ENCODE measurements at places on chromosomes 6 and 20. TPM values are rescaled to one million over a fixed set of nuclear protein-coding genes. Genes with fewer than 3 reads are reported as not detected.

GRCh38 chr20:56575157-56575556 is 42.1 kb downstream of the FAM209B start:
- H3K4me3 ChIP-seq, result no peak overlapping the region
- H3K36me3 ChIP-seq, result no peaks in the 10 kb centered on the region
- no peaks in the 10 kb centered on the region for H3K27me3 ChIP-seq
- DNase-seq, result no peak
- H3K27ac ChIP-seq, result no peak overlapping the region

GRCh38 chr6:33716890-33717632 is 5.6 kb upstream of the UQCC2 start:
- peaks cover 4% of the 10 kb centered on the region for H3K4me1 ChIP-seq
- no peaks in the 10 kb centered on the region for H3K36me3 ChIP-seq
- DNase-seq, result no peak
- no peak overlapping the region for H3K27ac ChIP-seq
- no peak overlapping the region for H3K4me3 ChIP-seq

- peaks cover 22% of the 10 kb centered on the region for H3K4me1 ChIP-seq
- no peak overlapping the region for H3K4me3 ChIP-seq
- peak; percentile 51 for DNase-seq
- H3K27ac ChIP-seq, result no peak overlapping the region
Observed at GRCh38 chr6:42532038-42532669, 31.7 kb upstream of the UBR2 start.

Gene TTLL9
- total RNA-seq, result 19.1 TPM

GRCh38 chr6:164015088-164015484 is 600.6 kb downstream of the QKI start:
- no peak for DNase-seq
- H3K4me1 ChIP-seq, result no peaks in the 10 kb centered on the region
- H3K27me3 ChIP-seq, result no peaks in the 10 kb centered on the region
- no peak overlapping the region for H3K27ac ChIP-seq
- H3K4me3 ChIP-seq, result no peak overlapping the region
- no peaks in the 10 kb centered on the region for H3K36me3 ChIP-seq

Gene MDFI
- total RNA-seq, result 16.0 TPM

Gene PSORS1C1
- 28.0 TPM for total RNA-seq

Gene NKX2-2
- 0.16 TPM for total RNA-seq

DNA sequence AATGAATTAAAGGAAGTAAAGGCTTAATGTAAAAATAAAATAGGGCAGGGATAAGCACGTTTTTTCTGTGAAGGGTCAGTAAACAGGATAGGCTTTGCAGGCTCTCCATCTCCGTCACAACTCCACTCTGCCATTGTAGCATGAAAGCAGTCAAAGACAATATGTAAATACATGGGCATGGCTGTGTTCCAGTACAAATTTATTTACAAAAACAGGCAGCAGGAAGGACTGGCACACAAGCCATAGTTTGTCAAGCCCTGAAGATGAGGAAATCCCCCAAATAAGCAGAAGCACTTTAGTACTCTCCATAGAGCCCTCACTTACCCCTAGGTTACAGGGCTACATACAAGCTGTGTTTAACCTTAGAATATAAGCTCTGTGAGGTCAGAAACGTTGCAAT is 8.9 kb upstream of the FBXO9 start:
- H3K4me3 ChIP-seq, result no peak overlapping the region
- DNase-seq, result no peak
- H3K27ac ChIP-seq, result no peak overlapping the region
- no peaks in the 10 kb centered on the region for H3K27me3 ChIP-seq
- no peaks in the 10 kb centered on the region for H3K36me3 ChIP-seq
- peaks cover 27% of the 10 kb centered on the region for H3K4me1 ChIP-seq

- DNase-seq, result no peak
- no peak overlapping the region for H3K4me3 ChIP-seq
- peaks cover 5% of the 10 kb centered on the region for H3K4me1 ChIP-seq
- H3K36me3 ChIP-seq, result no peaks in the 10 kb centered on the region
- H3K27me3 ChIP-seq, result no peaks in the 10 kb centered on the region
Observed at GRCh38 chr20:23320317-23320716, 30.3 kb upstream of the NXT1 start.

Gene DDX43
- 26.0 TPM for total RNA-seq

Gene MYO6
- total RNA-seq, result 75.3 TPM

GRCh38 chr6:24927277-24927955 is 8.3 kb downstream of the RIPOR2 start:
- H3K27ac ChIP-seq, result no peak overlapping the region
- H3K36me3 ChIP-seq, result no peaks in the 10 kb centered on the region
- no peak for DNase-seq

- no peaks in the 10 kb centered on the region for H3K4me1 ChIP-seq
- no peaks in the 10 kb centered on the region for H3K36me3 ChIP-seq
- no peak for DNase-seq
Observed at GRCh38 chr20:57953638-57954037, 243.8 kb upstream of the PMEPA1 start.

Gene RAD21L1
- 13.7 TPM for total RNA-seq

- no peaks in the 10 kb centered on the region for H3K36me3 ChIP-seq
- H3K4me3 ChIP-seq, result no peak overlapping the region
- H3K4me1 ChIP-seq, result peaks cover 13% of the 10 kb centered on the region
- H3K27me3 ChIP-seq, result no peaks in the 10 kb centered on the region
Observed at GRCh38 chr6:105901583-105901982, 184.6 kb upstream of the PRDM1 start.

DNA sequence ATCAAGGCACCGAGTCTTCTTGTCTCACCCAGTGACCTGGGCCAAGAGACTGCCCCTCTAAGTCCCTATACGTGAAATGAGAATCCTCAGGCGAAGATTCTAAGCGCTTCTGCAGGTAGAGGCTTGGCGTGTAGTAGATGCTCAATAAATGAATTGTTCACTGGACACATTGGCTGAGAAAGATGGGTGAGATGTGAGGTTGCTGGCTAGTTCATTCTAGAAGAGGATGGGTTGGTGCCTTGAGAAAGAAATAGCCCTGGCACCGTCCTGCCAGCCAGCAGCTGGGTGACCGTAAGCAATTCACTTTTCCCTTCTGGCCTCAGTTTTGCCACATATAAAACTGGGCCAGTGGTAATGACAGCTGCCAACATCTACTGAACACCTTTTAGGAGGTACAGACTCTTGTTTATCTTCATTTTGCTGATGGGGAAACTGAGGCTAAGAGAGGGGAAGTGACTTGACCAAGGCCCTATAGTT is 1.4 kb downstream of the SRC start:
- peak overlapping the region; percentile 89 for H3K4me3 ChIP-seq
- H3K27me3 ChIP-seq, result no peaks in the 10 kb centered on the region
- H3K36me3 ChIP-seq, result no peaks in the 10 kb centered on the region
- peak overlapping the region; percentile 90 for H3K27ac ChIP-seq
- DNase-seq, result no peak

Gene RXRB
- total RNA-seq, result 47.3 TPM

GRCh38 chr6:148629181-148629580 is 117.6 kb upstream of the UST start:
- H3K4me3 ChIP-seq, result no peak overlapping the region
- H3K36me3 ChIP-seq, result no peaks in the 10 kb centered on the region
- peak; percentile 48 for DNase-seq
- H3K27me3 ChIP-seq, result no peaks in the 10 kb centered on the region
- peaks cover 8% of the 10 kb centered on the region for H3K4me1 ChIP-seq
- peak overlapping the region; percentile 50 for H3K27ac ChIP-seq

Gene CST5
- total RNA-seq, result not detected

Gene BPI
- 17.5 TPM for total RNA-seq

GRCh38 chr6:80091506-80091905 is 15.0 kb upstream of the BCKDHB start:
- DNase-seq, result no peak
- H3K27me3 ChIP-seq, result no peaks in the 10 kb centered on the region
- no peaks in the 10 kb centered on the region for H3K4me1 ChIP-seq
- no peaks in the 10 kb centered on the region for H3K36me3 ChIP-seq

DNA sequence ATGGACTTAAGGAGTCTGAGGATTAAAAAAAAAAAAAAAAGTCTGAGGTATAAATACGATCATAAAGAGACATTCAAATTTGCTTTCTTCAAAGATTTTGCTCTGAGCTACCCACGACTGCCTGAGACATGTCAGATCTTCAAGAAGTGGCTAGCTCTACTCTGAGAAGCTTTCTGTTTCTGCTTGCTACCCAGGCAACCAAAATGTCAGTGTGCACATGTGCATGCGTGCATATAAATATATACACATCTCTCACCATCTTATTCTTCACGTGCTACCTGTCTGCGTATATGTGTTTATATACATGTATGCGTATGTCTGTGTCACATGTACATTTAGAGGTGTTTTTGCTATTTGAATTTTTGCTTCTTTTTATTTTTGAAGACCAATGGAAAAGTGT is 299.6 kb upstream of the STXBP5 start:
- no peaks in the 10 kb centered on the region for H3K27me3 ChIP-seq
- DNase-seq, result no peak
- H3K36me3 ChIP-seq, result no peaks in the 10 kb centered on the region

Gene FAM217A
- total RNA-seq, result 13.0 TPM

Gene SLC35B2
- total RNA-seq, result 49.8 TPM

GRCh38 chr6:28408076-28408802 is 8.7 kb upstream of the ZSCAN12 start:
- H3K4me1 ChIP-seq, result no peaks in the 10 kb centered on the region
- H3K4me3 ChIP-seq, result no peak overlapping the region

- no peak for DNase-seq
- H3K4me3 ChIP-seq, result no peak overlapping the region
- H3K36me3 ChIP-seq, result no peaks in the 10 kb centered on the region
Observed at GRCh38 chr6:113699239-113699638, 157.9 kb upstream of the MARCKS start.

DNA sequence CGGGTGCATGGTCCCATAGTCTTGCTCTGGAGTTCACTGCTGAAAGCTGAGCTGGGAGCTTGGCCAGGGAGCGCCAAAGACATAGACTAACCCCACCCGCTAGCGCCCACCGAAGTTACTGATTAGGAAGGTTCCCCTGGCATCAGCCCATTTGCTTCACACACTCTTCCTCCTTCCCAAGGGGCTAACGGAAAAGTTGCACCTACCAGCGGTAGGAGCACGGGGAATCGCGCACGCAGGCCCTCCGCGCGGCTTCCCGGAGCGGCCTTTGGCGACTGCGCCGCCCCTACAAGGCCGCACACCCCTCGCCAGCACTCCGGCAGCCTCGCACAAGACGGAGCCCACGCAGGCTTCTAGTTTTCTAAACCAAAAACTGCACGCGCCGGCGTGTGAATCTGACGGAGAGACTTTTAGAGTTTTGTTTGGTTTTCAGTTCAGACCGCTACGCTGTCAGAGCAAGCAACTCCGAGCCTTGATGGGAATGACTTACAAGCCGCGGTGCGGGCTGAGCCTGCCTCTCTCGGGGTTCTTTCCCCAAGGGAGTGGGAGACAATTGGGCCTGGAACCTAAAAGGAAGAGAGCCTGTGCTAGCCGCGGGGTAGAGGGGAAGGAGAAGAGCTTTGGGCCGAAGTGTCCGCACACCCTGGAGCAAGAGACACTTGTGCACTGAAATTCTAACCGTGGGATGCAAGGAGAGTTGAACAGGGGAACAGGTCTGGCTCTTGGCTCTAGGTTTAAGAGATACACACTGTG is 891 bp upstream of the POU3F2 start:
- peak overlapping the region; percentile 61 for H3K4me3 ChIP-seq
- peaks cover 33% of the 10 kb centered on the region for H3K4me1 ChIP-seq
- H3K27me3 ChIP-seq, result no peaks in the 10 kb centered on the region
- no peak overlapping the region for H3K27ac ChIP-seq

- peaks cover 4% of the 10 kb centered on the region for H3K4me1 ChIP-seq
- H3K27ac ChIP-seq, result no peak overlapping the region
- no peaks in the 10 kb centered on the region for H3K36me3 ChIP-seq
- no peak for DNase-seq
- no peaks in the 10 kb centered on the region for H3K27me3 ChIP-seq
Observed at GRCh38 chr6:160013987-160014868, 45.3 kb downstream of the IGF2R start.

GRCh38 chr6:157755746-157756411 is 67.2 kb upstream of the SNX9 start:
- H3K4me3 ChIP-seq, result no peak overlapping the region
- H3K36me3 ChIP-seq, result no peaks in the 10 kb centered on the region
- no peak for DNase-seq
- no peaks in the 10 kb centered on the region for H3K4me1 ChIP-seq
- H3K27ac ChIP-seq, result no peak overlapping the region
- H3K27me3 ChIP-seq, result no peaks in the 10 kb centered on the region

Gene TMEM244
- total RNA-seq, result not detected

DNA sequence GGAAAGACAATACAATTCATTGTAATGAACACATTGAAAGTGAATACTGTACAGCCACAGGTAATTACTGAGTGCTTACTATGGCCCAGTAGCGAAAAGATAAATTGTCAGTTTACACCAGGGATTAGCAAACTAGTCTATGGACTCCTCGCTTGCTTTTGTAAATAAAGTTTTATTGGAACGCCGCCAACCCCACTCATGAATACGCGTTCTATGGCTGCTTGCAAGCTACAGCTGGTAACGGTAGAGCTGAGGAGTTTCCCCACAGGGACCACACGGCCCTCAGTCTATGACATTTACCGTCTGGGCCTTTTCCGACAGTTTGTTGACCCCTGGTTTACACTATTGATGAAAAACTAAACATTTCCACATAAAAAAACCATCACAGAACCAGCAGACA is 24.2 kb downstream of the LAMA5 start:
- no peaks in the 10 kb centered on the region for H3K36me3 ChIP-seq
- H3K27ac ChIP-seq, result no peak overlapping the region
- H3K4me3 ChIP-seq, result no peak overlapping the region
- no peaks in the 10 kb centered on the region for H3K27me3 ChIP-seq
- peaks cover 6% of the 10 kb centered on the region for H3K4me1 ChIP-seq

Gene PKIB
- total RNA-seq, result 3.3 TPM

GRCh38 chr6:149153100-149153499 is 164.4 kb upstream of the TAB2 start:
- no peak overlapping the region for H3K4me3 ChIP-seq
- H3K36me3 ChIP-seq, result no peaks in the 10 kb centered on the region
- H3K27me3 ChIP-seq, result no peaks in the 10 kb centered on the region
- no peaks in the 10 kb centered on the region for H3K4me1 ChIP-seq
- no peak overlapping the region for H3K27ac ChIP-seq
- no peak for DNase-seq

Gene FOXF2
- total RNA-seq, result 3.3 TPM

Gene ZNF311
- total RNA-seq, result 5.0 TPM

Gene SOBP
- total RNA-seq, result 27.2 TPM

GRCh38 chr6:116159782-116160524 is 34.0 kb upstream of the COL10A1 start:
- H3K4me3 ChIP-seq, result no peak overlapping the region
- H3K4me1 ChIP-seq, result peaks cover 4% of the 10 kb centered on the region
- no peak for DNase-seq
- no peaks in the 10 kb centered on the region for H3K27me3 ChIP-seq

DNA sequence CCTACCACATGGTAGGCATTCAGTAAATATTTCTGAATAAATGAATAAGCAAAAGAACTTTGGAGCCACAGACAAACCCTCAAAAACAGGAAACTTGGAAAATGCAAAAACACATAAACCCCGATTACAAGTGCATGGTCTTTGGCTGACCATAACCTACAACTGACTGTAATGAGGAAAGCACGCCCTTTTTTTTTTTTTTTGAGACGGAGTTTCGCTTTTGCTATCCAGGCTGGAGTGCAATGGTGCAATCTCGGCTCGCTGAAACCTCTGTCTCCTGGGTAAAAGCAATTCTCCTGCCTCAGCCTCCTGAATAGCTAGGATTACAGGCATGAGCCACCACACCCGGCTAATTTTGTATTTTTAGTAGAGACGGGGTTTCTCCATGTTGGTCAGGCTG is 11.9 kb upstream of the LATS1 start:
- H3K36me3 ChIP-seq, result no peaks in the 10 kb centered on the region
- no peak overlapping the region for H3K27ac ChIP-seq
- no peak for DNase-seq
- no peaks in the 10 kb centered on the region for H3K27me3 ChIP-seq
- H3K4me1 ChIP-seq, result no peaks in the 10 kb centered on the region

- no peak overlapping the region for H3K27ac ChIP-seq
- H3K36me3 ChIP-seq, result no peaks in the 10 kb centered on the region
- no peaks in the 10 kb centered on the region for H3K4me1 ChIP-seq
- no peaks in the 10 kb centered on the region for H3K27me3 ChIP-seq
Observed at GRCh38 chr6:135314543-135314942, 133.4 kb downstream of the MYB start.

Gene SPO11
- total RNA-seq, result 5.9 TPM

Gene PRSS35
- 2.3 TPM for total RNA-seq

All from testis (tissue), 5 donors.